Activated CD4-positive, alpha-beta T cell treated with anti-CD3 and anti-CD28 coated beads, Interleukin-2, amount 50 U/mL, for 24 hours (primary cell): ENCODE measurements at places on chromosomes 3 and 15.

- no peak for DNase-seq
Measured at GRCh38 chr3:192914848-192915247, 2.8 kb downstream of the MB21D2 start.

- DNase-seq = no peak
Measured at GRCh38 chr3:39850716-39851032, 41.3 kb downstream of the MYRIP start.

DNA sequence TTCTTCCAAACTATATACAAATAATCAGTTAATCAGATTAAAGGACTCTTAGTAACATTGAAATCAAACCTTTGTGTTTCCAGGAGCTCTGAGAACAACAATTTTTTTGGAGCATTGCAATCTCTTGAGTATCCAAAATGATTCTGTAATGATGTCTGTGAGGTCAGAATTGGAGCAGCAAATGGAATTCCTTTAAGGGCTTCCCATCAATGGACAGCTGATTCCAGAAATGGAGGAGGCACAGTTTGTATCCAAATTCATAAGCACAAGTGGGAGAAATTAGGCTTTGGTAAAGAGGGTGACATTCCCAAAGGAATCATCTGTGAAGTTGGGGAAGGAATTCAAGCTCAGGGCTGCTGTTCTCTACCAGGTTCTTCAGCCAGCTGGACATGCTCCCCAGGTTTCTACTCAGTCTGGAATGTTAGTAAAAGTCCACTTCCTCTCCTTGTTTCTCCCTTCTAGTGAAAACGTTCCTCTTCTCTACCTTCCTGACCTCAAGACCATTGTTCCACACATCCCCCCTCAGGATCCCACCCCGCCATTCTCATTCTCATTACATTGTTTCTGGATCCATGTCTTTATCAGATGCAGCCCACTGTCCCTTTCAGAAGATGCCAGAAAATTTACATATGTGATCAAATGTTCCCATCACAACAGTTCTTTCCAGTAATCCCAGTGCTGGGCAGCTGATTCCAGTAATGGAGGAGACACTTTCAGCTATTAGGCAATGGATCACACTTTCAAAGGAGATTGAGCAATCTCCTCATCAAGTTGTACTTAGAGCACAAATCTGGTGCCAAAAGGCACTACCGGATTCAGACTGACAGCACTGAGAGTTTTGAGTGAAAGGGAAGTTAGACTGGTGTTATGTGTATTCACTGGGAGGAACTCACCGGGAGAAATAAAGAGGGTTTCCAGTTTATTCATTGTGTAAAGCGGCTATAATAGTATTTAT, 391.3 kb upstream of the TPRG1 start:
- no peak for DNase-seq

- DNase-seq = no peak
Measured at GRCh38 chr15:94239474-94239873, 8.1 kb downstream of the MCTP2 start.
